ENCODE measurements at places on chromosomes 7 and 10.

DNA sequence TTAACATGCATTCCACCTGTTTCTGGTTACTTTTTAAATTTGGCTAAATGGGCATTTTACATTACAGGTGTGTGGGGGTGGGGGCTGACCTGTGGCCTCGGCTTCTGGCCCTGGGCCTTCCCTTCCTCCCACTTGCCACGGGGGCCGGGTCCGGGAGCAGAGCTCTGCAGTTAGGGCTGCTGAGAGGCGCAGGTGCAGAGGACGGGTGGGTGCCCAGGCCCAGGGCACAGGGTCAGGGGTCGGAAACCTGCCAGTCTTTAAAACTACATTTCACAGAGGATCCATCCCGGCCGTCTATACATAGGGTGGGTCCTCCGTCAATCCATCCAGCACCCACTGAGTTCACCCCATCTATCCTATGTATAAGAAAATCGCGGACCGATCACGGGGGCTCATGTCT lies 106.5 kb upstream of the INSIG1 start:
- no peak for DNase-seq

DNA sequence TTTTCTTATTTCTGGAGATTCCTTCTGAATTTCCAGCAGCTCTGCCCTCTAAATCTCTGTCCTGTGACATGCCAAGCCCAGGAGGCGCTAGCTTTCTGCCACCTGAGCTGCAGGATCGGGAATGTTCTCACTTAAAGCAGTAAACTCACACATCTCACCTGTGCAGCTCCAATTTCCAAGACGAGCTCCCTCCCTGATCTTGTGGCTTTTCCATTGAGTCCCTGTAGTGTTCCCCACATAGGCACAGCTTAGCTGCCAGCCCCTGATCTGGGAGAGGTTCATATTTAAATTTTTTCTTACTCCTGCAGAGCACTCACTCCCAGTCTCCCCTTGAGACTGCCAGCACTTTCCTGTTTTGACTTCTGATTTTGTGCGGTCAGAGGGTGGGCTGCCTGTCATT lies 479.3 kb downstream of the GLRX3 start:
- no peak for DNase-seq

DNA sequence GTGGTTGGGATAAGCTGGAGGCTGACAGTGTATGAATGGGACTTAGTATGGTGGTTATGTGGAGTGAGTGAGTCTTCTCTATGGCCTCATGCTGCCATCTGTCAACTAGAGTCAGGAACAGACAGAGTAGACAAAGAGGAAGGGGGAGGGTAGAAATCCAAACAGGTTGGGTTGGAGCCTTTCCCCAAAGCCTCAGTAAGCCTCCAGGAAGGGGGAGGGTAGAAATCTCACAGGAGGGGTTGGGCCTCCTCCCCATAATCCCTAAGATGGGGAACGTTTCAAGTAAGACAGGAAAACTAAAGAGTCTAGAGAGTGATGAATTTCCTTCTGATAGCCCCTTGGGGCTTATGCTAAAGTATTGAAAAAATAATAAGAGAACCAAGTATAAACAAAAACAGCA lies 2.0 kb upstream of the AKR1B15 start:
- no peak for DNase-seq

GRCh38 chr7:86366946-86367345 lies 276.8 kb upstream of the GRM3 start:
- no peak for DNase-seq

DNA sequence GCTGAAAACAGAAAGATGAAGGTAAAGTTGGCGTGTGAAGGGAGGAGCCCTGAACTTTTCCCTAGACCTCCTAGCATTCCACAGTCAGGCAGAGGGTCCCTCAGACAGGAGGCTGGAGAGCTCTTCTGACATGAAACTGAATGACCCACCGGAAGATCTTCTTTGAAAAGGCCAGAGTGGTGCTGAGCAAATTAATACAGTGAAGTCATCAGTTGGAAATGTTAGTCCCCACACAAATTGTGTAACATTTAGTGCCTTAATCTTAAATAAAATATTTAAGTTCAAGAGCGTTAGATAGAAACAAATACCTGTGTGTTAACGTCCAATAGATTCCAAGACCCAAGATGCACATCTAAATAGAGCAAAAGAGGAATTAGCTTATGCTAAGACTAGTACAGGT lies 49.0 kb upstream of the WNT16 start:
- DNase-seq, result no peak

DNA sequence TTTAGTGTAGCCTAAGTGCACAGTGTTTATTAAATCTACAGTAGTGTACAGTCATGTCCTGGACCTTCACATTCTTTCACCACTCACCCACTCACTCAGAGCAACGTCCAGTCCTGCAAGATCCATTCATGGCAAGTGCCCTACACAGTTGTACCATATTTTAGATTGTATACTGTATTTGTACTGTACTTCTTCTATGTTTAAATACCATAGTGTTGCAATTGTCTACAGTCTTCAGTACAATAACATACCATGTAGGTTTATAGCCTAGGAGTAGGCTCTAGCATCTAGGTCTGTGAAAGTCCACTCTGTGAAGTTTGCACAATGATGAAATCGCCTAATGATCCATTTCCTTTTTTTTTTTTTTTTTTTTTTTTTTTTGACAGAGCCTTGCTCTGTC lies 12.0 kb downstream of the EEPD1 start:
- no peak for DNase-seq

GRCh38 chr10:112950714-112951358 lies 789 bp downstream of the TCF7L2 start:
- DNase-seq, result no peak

Measured in naive B cell (primary cell).